ENCODE measurements at places on chromosomes 7 and 10. TPM values are rescaled to one million over a fixed set of nuclear protein-coding genes. Genes with fewer than 3 reads are reported as not detected.

SPDYE6 gene
- not detected for total RNA-seq

RBP3 gene
- not detected for total RNA-seq

MSMB gene
- total RNA-seq = 16.4 TPM

MGAM2 gene
- total RNA-seq = under 0.01 TPM

PYROXD2 gene
- total RNA-seq = 1.1 TPM

TRAPPC14 gene
- 3.4 TPM for total RNA-seq

LLCFC1 gene
- not detected for total RNA-seq

CALML3 gene
- total RNA-seq = 1.0 TPM

BEND7 gene
- total RNA-seq = 1.3 TPM

MTERF1 gene
- total RNA-seq = 10.4 TPM

CUEDC2 gene
- total RNA-seq = 31.5 TPM

All from bronchial epithelial cell (primary cell).